ENCODE measurements at places on chromosomes 16 and 17.

- DNase-seq: no peak
Measured at GRCh38 chr17:81427173-81428120, 32.2 kb downstream of the BAHCC1 start.

GRCh38 chr17:61393550-61393903 lies 6.1 kb upstream of the TBX2 start:
- DNase-seq: no peak

GRCh38 chr17:28675980-28676379 lies 14.0 kb downstream of the SUPT6H start:
- DNase-seq: no peak

- no peak for DNase-seq
Measured at GRCh38 chr16:87200637-87201036, 116.6 kb downstream of the C16orf95 start.

DNA sequence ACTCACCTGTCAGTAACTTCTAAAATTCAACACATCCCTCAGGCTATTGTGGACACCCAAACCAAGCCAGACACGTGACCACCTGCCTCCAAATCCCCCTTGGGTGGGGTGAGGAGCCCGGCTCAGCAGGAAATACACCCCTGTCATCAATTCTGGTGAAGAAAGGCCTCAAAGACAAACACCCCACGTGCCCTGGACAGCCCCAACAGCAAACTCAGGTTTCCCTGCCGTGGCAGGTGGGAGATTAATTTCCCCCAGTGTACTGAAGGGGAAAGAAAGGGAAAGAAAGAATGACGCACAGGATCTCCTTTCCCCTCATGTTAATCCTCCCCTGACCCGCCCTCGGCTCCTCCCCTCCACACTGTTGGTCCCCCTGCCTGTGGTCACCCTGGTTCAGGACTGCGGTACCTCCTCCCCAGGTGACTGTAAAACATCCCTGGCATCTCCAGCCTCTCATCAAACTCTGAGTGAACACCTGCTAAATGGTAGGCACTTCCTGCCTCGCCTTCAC lies 98.3 kb downstream of the ZNF423 start:
- no peak for DNase-seq

GRCh38 chr17:17700251-17700969 lies 19.2 kb downstream of the RAI1 start:
- DNase-seq: no peak

Data from SIG-M5 (cell line).